ENCODE measurements at places on chromosomes 11 and 22.

DNA sequence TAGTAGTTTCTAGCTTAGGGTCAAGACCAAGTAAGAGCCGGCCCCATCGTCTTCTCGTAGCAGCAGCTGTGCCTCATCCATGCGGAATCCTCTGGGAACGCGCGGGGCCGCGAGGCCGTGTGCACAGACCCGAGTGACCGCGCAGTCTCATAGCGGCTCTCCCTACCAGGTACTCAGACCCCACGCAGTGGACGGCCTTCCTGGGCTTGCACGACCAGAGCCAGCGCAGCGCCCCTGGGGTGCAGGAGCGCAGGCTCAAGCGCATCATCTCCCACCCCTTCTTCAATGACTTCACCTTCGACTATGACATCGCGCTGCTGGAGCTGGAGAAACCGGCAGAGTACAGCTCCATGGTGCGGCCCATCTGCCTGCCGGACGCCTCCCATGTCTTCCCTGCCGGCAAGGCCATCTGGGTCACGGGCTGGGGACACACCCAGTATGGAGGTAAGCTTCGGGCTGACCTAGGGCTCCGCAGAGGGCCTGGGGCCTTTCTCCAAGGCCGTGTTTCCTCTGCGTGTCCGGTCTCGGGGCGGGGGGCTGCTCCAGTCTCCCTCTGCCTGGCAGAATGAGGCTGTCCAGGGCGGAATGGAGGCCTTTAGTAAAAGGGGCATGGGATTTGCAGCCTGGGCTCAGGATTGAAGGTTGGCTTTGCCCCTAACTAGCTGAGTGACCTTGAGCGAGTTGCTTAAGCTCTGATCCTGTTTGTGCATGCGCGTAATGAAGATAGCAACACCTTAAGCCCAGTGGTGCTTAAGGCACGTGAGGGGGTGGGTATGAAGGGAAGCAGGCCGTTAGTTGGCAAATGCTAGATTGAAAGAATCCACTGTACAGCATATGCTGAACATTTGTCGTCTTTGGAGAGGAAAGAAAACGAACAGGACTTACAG lies 48.9 kb downstream of the ST14 start:
- DNase-seq, result no peak

DNA sequence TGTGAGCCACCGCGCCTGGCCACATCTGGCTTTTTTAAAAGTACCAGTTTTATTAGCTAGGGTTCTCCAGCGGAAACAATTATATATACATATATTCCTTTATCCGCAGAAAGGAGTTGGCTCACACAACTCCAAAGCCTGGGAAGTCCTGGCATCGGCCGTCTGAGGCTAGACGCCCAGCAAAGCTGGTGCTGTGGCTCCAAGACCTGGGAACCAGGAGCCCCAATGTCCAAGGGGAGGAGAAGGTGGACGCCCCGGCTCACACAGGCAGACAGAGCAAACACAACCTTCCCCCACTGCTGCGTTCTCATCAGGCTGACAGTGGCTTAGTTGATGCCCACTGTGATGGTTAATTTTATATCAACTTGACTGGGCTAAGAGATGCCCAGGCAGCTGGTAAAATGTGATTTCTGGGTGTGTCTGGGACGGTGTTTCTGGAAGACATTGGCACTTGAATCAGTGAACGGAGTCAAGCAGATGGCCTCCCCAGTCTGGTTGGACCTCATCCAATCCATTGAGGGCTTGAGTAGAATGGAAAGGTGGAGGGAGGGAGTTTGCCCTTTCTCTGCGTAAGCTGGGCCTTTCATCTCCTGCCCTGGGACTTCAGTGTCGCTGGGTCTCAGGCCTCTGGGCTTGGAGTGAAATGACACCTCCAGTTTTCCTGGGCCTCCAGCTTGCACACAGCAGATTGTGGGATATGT lies 904.4 kb downstream of the BRD1 start:
- DNase-seq, result no peak

- DNase-seq, result no peak
These were observed 121.8 kb upstream of the SERPIND1 start for GRCh38 chr22:20652130-20652529.

GRCh38 chr11:130455483-130456127 lies 7.2 kb downstream of the ADAMTS15 start:
- DNase-seq, result no peak

- no peak for DNase-seq
These were observed 22.3 kb downstream of the SHANK3 start for GRCh38 chr22:50694766-50695420.

GRCh38 chr11:97140885-97141494 lies 751.2 kb downstream of the JRKL start:
- DNase-seq, result peak; percentile 51

- peak; percentile 29 for DNase-seq
These were observed 540 bp downstream of the MEN1 start for GRCh38 chr11:64809781-64810241.

- DNase-seq, result peak; percentile 73
These were observed 42.2 kb upstream of the INCENP start for GRCh38 chr11:62081378-62082291.

- DNase-seq, result peak; percentile 50
These were observed 282.3 kb downstream of the KIRREL3 start for GRCh38 chr11:126718276-126718675.

- no peak for DNase-seq
These were observed 153.7 kb downstream of the GRIA4 start for GRCh38 chr11:105763594-105763993.

- peak; percentile 74 for DNase-seq
These were observed 182.7 kb upstream of the SNX19 start for GRCh38 chr11:131099013-131099412.

GRCh38 chr11:31808721-31809540 lies 2.2 kb downstream of the PAX6 start:
- DNase-seq, result no peak

GRCh38 chr11:40291329-40291728 lies 1168.1 kb downstream of the LRRC4C start:
- no peak for DNase-seq

DNA sequence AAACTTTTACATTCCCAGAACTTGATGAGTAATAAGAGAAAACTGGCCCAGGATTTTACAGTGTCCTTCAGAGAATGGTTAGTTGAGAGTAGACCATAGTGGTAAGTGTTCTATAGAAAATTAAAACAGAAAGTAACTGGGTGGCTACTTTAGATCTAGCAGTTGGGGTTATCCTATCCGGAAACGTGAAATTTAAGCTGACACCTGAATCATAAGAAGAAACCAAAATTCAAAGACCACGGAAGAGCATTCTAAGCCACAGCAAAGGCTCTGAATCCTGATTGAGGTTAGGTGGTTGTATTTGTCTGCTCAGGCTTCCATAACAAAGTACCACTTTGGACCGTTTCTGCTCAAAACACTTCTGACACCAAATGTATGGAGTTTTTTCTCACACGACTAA lies 34.0 kb downstream of the TTC17 start:
- DNase-seq, result no peak

DNA sequence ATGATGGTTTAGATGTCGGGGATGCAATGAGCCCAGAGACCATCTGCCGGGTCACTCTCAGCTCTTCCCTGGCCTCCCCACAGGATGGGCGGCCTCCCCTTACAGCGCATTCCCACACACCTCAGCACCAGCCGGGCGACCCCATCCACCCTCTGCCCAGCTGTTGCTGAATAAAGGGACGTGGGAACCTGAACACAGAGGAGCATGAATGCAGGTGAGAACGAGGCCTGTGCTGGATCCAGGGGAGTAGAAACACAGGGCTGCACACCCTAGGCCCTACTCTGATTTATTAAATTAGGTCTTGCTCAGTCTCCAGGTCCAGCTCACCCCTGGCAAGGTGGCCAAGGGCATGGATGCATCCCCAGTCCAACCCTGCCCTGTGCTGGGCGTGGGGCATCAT lies 180.5 kb downstream of the CTTN start:
- no peak for DNase-seq

- peak; percentile 55 for DNase-seq
These were observed 157.7 kb downstream of the C11orf91 start for GRCh38 chr11:33542921-33543320.

DNA sequence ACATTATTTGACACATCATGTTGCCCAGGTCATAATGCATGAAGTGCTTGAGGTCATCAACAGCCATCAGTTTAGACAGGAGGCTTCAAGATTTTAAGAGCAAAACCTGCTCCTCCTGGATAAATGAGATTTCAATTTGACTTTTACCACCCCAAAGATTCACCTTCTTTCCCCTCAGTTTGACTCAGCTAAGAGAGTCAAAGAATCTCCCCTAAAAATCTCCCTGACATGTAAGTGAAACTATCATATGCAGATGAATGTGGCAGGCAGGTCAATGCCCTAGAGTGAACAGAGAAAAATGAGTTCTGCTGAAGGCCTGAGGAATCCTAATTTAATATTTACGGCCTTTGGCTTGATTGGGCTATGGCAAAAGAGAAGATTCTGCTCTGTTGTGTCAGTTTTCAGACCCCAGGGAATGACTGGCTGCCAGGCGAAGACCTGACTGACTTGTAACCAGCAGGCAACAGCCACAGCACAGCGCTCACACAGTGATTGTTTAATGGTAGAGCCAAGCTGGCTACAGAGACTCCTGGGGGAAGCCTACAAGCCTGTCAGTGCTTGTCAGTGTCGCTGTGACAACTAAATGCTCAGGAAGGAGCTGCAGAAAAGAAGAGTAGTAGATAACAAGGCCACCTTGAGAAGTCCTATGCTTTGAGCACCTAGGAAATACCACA lies 491.2 kb upstream of the LRRC4C start:
- DNase-seq, result no peak

- no peak for DNase-seq
These were observed 401.9 kb downstream of the LARGE1 start for GRCh38 chr22:33518405-33518804.

DNA sequence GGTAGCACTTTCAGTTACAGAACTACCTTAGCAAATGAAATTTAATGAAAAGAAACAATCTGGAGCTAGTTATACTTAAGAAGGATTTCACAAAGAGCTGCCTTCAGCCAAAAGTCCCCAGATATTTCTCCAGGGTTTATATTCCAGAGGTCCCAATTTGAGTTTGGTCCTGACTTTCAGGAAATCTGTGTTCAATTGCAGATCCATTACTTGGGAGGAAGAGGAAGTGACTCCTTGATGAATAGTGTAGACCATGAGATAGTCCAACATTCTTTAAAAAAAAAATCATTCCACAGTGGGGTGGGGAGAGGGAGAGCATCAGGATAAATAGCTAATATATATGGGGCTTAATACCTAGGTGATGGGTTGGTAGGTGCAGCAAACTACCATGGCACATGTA lies 117.6 kb upstream of the ARHGAP20 start:
- DNase-seq, result peak; percentile 28
